Hepatocyte (in vitro differentiated cells): ENCODE measurements at places on chromosomes 7 and 10. TPM values are rescaled to one million over a fixed set of nuclear protein-coding genes. Genes with fewer than 3 reads are reported as not detected.

The RTKN2 gene
- total RNA-seq, result 5.3 and 6.6 TPM in 2 replicates

The ZDHHC16 gene
- total RNA-seq, result 54.4 and 57.0 TPM in 2 replicates

The CASTOR2 gene
- total RNA-seq, result 19.5 and 19.9 TPM in 2 replicates

The DNAJC12 gene
- 13.4 and 16.7 TPM in 2 replicates for total RNA-seq

DNA sequence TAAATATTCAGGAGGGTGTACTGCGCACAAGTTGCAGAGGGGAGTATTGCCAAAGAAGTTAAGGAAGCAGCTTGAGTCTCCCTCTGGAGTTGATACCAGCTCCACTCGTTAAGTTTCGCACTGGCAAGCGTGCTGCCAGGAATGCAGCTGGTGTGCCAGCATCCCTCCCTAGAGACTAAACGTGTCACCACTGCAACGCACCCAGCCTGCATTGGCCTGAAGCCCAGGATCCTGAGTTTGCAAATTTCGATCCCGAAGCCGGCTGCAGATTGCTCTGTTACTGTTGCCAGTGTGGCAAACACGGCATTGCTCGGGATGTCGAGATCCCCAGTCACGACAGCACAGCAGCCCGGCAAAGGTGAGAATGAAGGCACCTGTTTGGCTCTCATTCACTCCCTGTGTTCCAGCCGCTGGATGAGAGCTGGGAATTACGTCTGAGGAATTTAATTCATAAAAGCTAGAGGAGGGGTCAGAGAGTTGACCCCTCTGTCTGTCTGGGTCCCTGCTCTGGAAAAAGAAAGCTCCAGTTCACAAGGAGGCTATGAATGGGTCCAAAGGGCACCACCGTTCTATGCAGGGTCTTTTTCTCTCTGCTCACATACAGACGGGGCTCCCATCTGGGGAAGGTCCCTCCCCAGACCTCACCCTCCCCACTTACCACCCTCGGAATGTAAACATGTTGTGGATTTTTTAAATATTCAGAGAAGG lies 61.0 kb downstream of the NRP1 start:
- H3K27me3 ChIP-seq, result no peaks in the 10 kb centered on the region
- peak; percentile 42 for DNase-seq
- H3K27ac ChIP-seq, result peak overlapping the region; percentile 62
- H3K4me3 ChIP-seq, result no peak overlapping the region

DNA sequence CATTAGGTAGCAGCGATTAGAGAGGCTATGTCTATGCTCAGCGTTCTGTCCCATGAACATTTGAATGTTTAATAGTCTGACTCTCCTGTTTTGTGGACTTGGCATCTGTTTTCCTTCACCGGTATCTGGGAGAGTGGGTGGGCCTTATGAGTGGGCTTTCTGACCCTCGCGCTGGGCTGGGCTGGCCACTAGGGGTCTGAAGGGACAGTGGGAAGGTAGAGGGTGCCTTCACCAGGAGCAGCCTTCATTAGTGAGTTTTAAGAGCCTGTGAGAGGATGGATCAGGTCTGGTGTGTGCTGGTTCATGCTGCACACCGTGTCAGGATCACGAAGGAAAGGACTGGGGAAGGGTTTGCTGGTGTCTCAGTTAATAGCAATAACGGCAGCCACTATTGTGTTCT lies 33.4 kb downstream of the DCLRE1A start:
- no peak for DNase-seq
- H3K4me1 ChIP-seq, result no peaks in the 10 kb centered on the region
- no peak overlapping the region for H3K4me3 ChIP-seq
- no peak overlapping the region for H3K27ac ChIP-seq

DNA sequence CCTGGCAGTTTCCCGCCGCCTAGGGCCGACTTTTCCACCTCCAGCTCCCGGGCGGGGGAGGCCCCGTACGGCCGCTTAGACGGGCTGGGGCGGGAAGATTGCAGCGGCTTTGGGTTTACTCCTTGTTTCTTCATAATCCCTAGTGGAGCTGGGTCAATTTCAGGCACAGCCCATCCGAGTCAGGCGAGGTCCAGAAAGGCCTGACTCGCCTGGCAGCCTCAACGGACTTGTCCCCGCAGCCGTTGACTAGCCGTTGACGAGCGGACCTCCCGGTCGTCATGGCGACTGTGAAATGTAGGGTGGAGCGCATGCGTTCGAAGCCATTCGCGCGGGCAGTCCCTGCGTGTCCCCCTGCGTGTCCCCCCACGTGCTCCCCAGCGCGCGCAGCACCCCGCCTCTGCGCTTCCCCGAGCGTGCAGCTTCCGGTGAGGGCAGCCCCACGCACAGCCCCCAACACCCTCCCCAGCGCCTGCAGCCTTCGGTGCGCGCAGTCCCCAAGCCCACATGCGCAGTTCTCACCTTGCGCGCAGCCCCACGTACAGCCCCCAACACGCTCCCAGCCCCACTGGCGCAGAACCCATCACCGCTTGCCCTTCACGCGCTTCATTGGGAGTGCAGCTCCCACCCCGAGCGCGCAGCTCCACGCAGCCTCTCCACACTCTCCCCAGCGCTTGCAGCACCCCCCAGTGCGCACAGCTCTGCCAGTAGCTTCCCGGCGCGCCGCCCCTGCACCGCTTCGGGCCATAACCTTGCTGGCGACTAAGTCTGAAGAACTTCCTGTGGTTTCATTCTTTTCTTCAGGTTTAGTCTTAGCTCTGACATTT lies 67.8 kb downstream of the TBX20 start:
- H3K36me3 ChIP-seq, result no peaks in the 10 kb centered on the region
- H3K27me3 ChIP-seq, result peaks cover 32% of the 10 kb centered on the region
- H3K4me3 ChIP-seq, result peak overlapping the region; percentile 52
- no peak overlapping the region for H3K27ac ChIP-seq
- DNase-seq, result peak; percentile 28

DNA sequence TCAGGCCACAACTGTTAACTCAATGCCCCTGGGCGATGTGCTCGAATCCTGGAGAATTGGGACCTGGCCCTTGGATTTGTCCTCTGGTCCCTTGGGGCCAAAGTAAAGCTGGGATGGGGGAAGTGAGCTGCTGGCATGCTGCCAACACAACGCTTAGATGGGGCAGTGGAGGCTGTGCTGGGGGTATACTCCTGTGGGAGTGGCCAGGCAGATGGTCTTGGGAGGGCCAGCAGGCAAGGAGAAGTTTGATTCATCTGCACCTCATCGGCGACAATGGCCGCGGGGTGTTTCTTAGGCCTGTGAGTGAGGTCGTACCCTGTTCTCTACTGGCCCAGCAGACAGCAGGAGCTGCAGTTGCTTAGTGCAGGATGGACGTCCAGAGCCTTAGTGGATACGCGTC lies 139.0 kb upstream of the MTPN start:
- no peaks in the 10 kb centered on the region for H3K36me3 ChIP-seq
- DNase-seq, result no peak
- H3K27me3 ChIP-seq, result no peaks in the 10 kb centered on the region
- H3K27ac ChIP-seq, result no peak overlapping the region
- H3K4me1 ChIP-seq, result no peaks in the 10 kb centered on the region
- no peak overlapping the region for H3K4me3 ChIP-seq

GRCh38 chr10:124763267-124763666 lies 19.1 kb upstream of the FAM53B start:
- no peak overlapping the region for H3K27ac ChIP-seq
- DNase-seq, result no peak
- no peaks in the 10 kb centered on the region for H3K4me1 ChIP-seq
- H3K27me3 ChIP-seq, result no peaks in the 10 kb centered on the region
- no peak overlapping the region for H3K4me3 ChIP-seq

DNA sequence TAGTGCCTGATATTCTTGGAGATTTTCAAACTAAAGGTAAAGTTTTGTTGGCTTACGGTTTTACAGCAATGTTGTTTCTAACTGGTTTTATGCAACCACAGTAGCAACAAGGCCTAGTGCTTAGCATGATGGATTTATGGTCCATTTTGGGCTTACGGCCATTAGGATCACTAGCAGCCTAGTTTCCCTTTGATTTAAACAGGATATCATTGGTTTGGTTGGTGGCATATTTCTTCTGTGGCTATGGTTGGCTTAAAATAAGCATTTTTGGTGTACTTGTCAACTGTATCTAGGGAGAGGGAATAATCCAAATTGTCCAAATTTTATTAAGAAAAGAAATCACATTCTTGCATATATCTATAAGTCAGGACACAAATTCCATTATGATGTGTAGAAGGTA lies 194.0 kb downstream of the HDAC9 start:
- H3K4me3 ChIP-seq, result no peak overlapping the region
- DNase-seq, result no peak
- H3K4me1 ChIP-seq, result no peaks in the 10 kb centered on the region
- no peak overlapping the region for H3K27ac ChIP-seq
- no peaks in the 10 kb centered on the region for H3K27me3 ChIP-seq
- no peaks in the 10 kb centered on the region for H3K36me3 ChIP-seq

GRCh38 chr7:106381252-106381651 lies 96.5 kb upstream of the NAMPT start:
- H3K4me3 ChIP-seq, result no peak overlapping the region
- no peak for DNase-seq
- no peaks in the 10 kb centered on the region for H3K4me1 ChIP-seq
- no peaks in the 10 kb centered on the region for H3K36me3 ChIP-seq
- H3K27me3 ChIP-seq, result no peaks in the 10 kb centered on the region
- H3K27ac ChIP-seq, result no peak overlapping the region

- no peak overlapping the region for H3K27ac ChIP-seq
- H3K36me3 ChIP-seq, result no peaks in the 10 kb centered on the region
- H3K4me3 ChIP-seq, result no peak overlapping the region
- H3K4me1 ChIP-seq, result no peaks in the 10 kb centered on the region
- H3K27me3 ChIP-seq, result no peaks in the 10 kb centered on the region
Observed at GRCh38 chr10:101446071-101446470, 92.1 kb downstream of the BTRC start.

DNA sequence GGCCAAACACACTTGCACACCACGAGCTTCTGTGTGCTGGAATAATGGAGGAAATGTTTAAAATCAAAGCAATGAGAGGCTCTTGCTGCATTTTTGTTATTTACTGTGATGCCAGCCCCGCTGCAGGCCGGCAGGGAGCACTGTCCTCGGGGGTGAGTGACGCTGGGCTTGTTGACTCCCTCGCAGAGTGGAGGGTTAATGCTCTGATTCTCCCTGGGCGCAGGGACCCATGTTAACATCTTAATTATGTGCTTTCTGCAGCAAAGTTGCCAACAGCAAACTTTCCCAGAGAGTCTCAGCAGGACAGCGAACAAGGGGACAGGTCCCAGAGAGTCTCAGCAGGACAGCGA lies 22.9 kb downstream of the SCART1 start:
- DNase-seq, result no peak
- no peak overlapping the region for H3K4me3 ChIP-seq
- no peaks in the 10 kb centered on the region for H3K4me1 ChIP-seq
- no peak overlapping the region for H3K27ac ChIP-seq

GRCh38 chr10:133009218-133009950 lies 67.0 kb upstream of the CFAP46 start:
- no peak overlapping the region for H3K4me3 ChIP-seq
- H3K27ac ChIP-seq, result no peak overlapping the region
- peak; percentile 59 for DNase-seq
- H3K27me3 ChIP-seq, result no peaks in the 10 kb centered on the region
- peaks cover 5% of the 10 kb centered on the region for H3K4me1 ChIP-seq

DNA sequence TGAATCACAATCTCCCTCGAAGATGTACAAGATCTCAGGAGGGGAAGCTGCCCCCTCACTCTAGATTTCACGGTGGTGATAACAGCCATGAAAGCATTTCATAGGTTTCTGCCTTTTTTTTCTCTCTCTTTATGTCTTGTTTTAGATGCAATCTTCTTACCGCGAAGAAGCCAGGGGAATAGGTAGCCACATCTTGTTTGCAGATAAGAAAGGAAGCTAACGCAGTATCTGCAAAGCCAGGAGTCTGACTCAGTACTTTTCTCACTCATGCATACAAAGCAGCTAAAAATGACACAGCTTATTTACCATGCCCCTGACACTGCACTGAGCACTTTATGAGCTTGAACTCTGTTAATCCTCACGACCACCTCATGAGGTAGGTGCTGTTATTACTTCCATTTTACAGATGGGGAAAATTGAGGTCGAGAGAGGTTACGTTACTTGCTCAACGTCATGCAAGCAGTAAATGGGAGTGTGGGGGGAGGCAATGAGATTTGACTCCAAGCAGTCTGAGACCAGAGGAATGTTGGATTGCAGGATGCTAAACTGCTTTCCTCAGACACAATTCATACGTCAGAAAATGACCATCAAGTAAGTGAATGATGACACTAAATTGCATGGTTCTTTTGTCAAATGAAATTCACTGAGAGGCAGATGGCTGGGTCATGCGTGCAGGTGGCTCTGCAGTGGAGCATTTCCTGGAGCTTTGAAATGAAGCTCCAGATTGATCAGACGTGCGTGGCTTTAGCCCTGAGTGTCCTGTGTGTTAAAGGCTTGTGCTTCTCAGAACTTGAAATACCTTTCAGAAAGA lies 3.3 kb downstream of the MAP3K8 start:
- peak overlapping the region; percentile 98 for H3K27ac ChIP-seq
- no peaks in the 10 kb centered on the region for H3K36me3 ChIP-seq
- no peak overlapping the region for H3K4me3 ChIP-seq
- H3K27me3 ChIP-seq, result no peaks in the 10 kb centered on the region
- DNase-seq, result no peak

DNA sequence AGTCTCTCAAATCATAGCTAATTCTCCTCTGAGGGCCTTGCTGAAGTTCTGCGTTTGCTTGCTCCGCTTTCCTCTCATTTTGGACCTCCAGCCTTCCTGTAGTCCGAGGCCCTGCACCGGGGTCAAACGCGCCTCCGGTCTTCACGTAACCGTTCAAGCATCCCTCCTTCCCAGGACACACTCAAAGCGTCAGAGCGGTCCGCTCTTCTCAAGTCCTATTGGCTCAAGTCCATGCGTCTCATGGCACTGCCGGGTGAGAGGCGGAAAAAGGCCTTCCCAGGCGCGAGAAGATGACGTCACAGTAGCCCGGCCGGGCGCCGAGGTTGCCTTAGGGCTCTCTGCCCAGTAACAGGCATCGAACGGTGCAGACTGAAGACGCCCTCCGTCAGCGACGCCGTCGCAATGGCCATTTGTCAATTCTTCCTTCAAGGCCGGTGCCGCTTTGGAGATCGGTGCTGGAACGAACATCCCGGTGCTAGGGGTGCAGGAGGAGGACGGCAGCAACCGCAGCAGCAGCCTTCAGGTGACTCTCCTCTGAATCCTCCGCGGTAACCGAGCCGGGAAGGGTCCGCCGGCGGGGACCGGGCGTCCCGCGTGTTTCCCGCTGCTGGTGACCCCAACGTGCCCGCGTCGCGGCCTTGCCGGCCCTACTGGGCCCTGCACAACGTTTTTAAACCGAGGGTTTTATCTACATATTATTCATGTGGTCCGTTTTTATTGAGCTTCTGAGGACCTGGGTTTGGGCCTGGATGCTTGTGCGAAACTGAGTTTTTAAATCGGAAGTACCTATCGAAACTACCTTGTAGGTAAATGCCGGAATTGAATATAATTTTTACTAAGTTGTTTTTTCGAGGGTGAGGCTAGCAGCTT lies at the start of gene NUP42:
Gene NUP42, plus strand, starts transcription at position 365 of the 870 bp plus-strand sequence. Its CDS starts 38 bp downstream, at position 403.
- peak within 1 kb of the TSS; percentile 44 for H3K4me3 ChIP-seq
- peak; percentile 99 for DNase-seq
- H3K27ac ChIP-seq, result peak within 1 kb of the TSS; percentile 88
- no peaks in the 10 kb centered on the region for H3K27me3 ChIP-seq
- no peaks in the 10 kb centered on the region for H3K36me3 ChIP-seq
- peaks cover 9% of the 10 kb centered on the region for H3K4me1 ChIP-seq

- DNase-seq, result peak; percentile 30
- no peaks in the 10 kb centered on the region for H3K36me3 ChIP-seq
- peaks cover 4% of the 10 kb centered on the region for H3K4me1 ChIP-seq
- H3K4me3 ChIP-seq, result no peak overlapping the region
- H3K27me3 ChIP-seq, result no peaks in the 10 kb centered on the region
Observed at GRCh38 chr7:115678086-115678982, 352.2 kb downstream of the TFEC start.

- H3K27ac ChIP-seq, result no peak overlapping the region
- H3K36me3 ChIP-seq, result no peaks in the 10 kb centered on the region
- no peak for DNase-seq
- H3K4me1 ChIP-seq, result no peaks in the 10 kb centered on the region
Observed at GRCh38 chr7:48168159-48168558, 3.1 kb upstream of the ABCA13 start.
